ENCODE measurements at places on chromosomes 2 and 18.

DNA sequence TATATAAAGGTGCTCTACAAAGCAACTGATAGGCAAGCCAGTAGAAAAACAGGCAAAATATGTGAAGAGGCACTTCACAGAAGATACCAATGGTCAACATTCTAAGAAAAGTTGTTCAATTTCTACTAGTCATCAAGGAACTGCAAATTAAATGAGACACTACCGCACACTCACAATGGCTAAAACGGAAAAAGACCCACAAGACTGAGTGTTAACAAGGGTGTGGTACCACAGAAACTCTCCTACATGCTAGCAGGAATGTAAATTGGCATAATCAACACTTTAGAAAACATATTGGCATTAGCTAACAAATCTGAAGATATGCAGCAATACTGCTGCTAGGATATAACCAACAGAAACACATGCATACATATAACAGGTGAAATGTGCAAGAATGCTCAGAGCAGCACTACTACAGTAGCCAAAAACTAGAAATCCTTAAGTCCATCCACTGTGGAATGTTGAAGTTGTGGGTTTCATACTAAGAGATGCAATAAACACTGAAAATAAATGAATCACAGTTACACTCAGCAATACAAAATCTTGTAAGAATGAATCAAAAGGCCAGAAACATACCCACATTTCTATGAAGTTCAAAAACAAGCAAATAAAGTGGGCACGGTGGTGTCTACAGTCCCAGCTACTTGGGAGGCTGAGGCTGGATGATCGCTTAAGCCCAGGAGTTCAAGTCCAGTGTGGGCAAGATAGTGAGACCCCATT is 9.2 kb downstream of the RNU4ATAC start:
- DNase-seq: no peak

- DNase-seq: no peak
Measured at GRCh38 chr18:21997207-21998143, 171.9 kb upstream of the GATA6 start.

- DNase-seq: no peak
Measured at GRCh38 chr2:233672886-233673285, 1.2 kb downstream of the UGT1A9 start.

DNA sequence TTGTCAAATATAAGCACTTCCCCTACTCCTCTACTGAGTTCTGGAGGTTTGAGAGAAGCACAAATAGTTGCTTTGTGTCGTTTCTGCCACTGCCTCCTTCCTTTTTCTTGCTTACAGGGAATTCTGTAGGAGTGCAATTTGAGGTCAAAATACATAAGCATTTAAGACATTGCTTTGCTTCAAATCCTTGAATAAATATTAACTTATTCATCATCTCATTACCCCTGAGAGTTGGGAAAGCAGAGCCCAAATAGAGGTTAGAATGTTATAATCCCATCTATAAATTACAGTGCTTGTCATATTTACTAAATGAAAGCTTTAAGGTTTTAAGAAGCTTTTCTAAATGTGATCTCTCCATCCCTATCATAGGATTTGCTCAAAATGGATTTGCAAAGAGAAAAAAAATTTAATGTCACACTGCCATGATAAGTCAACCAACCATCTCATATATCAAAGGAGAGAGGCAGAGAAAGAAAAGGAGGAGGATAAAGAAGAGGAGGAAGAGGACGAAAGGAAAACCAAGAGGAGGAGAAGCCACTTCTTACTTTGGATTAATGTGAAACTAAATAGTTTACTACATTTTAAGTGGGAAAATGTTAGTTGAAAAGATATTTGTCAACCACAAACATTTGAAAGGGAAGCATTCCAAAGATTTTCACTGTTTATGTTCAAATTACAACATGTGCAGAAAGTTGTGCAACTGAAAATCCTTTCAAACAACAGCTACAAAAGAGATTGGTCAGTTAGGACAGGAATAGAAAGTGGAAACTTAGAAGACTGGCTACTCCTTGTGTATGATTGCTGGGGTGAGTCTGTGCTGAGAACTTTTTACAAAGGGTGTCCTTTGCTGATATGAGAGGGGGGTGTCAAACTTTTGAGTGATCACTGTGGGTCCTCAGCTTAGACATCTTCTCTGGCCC is 277.3 kb upstream of the FN1 start:
- DNase-seq: no peak

DNA sequence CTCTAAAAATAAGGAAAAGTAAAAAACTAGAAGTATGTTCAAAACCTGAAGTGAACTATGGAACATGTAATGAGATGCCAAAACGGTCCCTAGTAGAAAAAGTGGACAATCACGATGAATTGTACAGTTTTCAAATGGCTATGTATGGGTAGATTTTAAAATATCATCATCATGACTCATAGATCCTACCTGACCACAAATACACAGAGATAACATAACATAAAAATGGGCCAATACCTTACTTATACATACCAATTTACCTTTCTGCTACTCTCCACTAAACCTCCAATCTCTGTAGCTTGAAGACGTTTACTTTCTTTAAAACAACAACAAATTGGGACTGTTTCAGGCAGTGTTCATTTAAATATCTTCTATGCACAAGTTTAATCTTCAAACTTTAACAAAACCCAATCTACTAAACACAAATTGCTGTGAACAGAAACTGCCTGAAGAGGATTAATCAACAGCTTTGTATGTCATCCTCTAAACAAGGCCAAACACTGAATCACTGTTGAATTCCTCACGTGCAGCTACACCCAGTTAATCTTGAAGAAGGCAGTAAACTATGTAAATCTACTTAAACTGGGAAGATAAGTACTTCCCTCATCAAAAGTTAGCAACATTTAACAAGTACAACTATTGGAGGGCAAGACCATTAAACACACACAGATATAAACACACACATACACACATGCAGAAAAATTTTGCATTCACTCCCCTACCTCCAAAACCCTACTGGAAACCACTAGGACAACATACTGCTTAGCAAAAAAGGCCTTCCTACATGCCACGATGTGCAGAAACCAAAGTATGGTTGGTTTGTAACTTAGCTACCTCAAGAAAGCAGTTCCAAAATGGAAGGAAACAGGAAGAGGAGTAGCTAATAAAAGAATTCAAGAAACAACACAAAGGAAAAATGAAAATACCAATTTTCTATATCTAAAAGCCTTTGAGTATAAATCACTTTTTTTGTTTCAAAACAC is 90.3 kb downstream of the RBMS1 start:
- no peak for DNase-seq

- no peak for DNase-seq
Measured at GRCh38 chr18:13233787-13234783, 15.5 kb downstream of the LDLRAD4 start.

GRCh38 chr2:100887713-100888495 is 68.0 kb downstream of the NPAS2 start:
- no peak for DNase-seq

GRCh38 chr2:86038291-86039081 is 67.2 kb downstream of the POLR1A start:
- DNase-seq: peak; percentile 41

DNA sequence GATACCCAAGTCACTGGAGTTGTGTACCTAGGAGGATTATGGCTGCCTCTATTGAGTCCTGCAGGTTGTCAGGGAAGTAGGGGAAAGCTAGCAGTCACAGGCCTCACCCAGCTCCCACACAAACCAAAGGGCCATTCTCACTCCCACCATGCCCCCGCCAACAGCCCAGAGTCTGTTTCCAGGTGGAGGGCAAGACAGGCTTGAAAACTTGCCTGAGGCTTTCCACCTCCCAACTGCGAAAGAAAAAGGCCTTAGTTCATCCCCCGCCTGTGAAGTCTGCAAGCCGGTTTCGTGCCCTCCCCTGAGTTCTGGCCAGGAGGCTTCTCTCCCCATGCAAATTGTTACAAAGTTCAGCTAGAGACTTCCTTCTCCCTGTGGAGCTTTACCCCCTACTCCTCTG is 270.3 kb downstream of the TXNL1 start:
- DNase-seq: no peak

DNA sequence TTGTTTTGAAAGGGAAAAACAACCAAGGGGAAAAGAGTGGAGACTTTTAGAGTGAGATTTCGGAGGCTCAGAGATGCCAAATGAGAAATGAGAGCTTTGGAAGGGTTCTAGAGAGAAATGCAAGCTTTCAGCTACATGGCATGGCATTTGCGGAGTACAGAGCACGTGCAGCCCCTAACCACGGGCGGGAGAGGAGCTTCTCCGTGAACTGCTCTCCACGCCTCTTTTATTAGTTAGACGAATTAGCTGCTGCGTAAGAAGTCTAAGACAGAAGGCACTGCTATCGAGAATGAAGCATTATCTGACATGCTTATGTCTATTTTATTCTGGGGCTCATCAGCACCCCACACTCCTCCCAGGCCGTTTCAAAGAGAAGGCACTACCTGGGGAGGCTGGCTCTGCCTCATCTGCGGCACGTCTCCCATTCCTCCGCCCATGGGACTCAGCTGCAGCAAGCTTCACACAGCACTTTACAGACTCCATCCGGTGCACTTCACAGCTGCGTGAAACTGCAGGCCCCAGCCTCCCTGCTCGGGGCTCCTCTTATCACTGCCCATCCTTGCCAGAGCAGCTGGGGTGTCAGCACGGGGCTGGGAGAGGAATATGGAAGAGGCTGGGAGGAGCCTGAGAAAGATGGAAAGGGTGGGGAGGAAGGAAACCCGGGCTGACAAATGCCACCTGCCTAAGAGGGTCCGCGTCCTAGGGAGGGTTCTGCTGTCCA is 207.3 kb upstream of the APCDD1 start:
- DNase-seq: no peak

- DNase-seq: no peak
Measured at GRCh38 chr2:43642363-43642762, 5.3 kb downstream of the PLEKHH2 start.

- no peak for DNase-seq
Measured at GRCh38 chr2:10225291-10226037, 77.2 kb upstream of the HPCAL1 start.

Data from stimulated activated CD8-positive, alpha-beta memory T cell treated with anti-CD3 and anti-CD28 coated beads, Interleukin-4, amount 100 ng/mL, for 1 hour (primary cell).